ENCODE measurements at places on chromosomes 12 and 14. TPM values are rescaled to one million over a fixed set of nuclear protein-coding genes. Genes with fewer than 3 reads are reported as not detected.

- DNase-seq, result no peak
These were observed 65.9 kb downstream of the ITPR2 start for GRCh38 chr12:26767116-26767515.

DNA sequence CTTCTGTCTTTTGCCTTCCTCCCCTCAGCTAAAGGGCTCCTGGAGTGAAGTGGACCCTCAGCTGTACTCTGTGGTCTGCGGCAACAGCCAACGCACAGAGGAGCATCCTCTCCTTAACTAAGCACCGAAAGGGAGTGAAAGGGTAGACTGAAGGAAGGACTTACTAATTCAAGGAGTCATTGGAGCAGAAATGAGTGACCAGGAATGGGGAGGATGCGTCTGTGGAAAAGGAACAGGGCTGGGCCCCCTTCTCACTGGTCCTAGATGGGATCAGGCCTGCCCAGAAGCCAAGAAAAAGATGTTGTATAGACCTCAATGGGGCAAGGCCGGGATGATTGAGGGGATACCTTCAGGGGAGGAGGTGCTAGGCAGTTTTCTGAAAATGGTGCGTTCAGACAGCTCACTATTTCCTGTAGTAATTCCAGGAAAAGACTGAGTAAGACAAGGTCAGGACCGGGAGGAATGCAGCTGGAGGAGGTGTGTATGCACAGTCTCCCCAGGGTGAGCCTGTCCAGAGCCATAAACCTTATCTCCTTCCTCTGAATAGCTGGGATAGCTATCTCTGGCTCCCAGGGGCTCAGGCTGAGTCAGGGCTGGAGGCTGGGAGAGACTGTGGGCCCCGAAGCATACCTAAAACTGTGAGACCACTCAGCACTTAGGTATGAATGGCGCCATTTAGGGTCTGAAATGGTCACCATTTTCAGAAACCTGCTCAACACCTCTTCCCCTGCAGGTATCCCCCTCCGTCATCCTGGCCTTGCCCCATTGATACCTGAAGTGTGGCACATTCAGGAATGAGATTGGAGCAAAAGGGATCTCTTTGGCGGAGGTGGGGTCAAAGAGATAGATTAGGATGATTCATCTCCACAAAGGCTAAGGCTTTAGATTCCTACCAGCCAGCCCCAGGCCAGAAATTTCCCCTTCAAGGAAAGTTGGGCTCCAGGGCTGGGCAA is 20.2 kb upstream of the KRT8 start:
- DNase-seq, result no peak

DNA sequence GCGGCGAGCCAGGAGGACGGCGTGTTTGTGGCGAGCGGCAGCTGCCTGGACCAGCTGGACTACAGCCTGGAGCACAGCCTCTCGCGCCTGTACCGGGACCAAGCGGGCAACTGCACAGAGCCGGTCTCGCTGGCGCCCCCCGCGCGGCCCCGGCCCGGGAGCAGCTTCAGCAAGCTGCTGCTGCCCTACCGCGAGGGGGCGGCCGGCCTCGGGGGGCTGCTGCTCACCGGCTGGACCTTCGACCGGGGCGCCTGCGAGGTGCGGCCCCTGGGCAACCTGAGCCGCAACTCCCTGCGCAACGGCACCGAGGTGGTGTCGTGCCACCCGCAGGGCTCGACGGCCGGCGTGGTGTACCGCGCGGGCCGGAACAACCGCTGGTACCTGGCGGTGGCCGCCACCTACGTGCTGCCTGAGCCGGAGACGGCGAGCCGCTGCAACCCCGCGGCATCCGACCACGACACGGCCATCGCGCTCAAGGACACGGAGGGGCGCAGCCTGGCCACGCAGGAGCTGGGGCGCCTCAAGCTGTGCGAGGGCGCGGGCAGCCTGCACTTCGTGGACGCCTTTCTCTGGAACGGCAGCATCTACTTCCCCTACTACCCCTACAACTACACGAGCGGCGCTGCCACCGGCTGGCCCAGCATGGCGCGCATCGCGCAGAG is 873 bp downstream of the PLXNC1 start:
- DNase-seq, result peak; percentile 51

DNA sequence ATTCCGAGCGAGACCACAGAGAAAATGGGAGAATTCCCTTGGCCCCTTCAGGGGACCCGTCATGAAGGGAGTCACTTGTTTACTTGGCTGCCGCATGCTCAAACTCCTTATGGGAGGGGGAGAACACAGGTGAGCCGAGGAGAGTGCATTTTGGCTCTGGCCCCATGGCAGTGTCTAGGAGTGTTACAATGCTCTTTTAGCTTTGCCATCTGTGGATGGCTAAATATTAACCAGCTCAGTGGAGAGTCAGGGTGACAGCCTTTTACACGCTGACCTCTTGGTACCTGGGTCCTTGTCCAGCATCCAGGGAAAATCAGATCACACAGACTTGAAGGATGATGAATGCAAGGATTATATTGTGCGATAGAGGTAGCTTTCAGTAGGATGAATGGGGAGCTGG is 146.4 kb upstream of the ATXN7L3B start:
- DNase-seq, result no peak

Gene BDKRB2
- total RNA-seq, result not detected

DNA sequence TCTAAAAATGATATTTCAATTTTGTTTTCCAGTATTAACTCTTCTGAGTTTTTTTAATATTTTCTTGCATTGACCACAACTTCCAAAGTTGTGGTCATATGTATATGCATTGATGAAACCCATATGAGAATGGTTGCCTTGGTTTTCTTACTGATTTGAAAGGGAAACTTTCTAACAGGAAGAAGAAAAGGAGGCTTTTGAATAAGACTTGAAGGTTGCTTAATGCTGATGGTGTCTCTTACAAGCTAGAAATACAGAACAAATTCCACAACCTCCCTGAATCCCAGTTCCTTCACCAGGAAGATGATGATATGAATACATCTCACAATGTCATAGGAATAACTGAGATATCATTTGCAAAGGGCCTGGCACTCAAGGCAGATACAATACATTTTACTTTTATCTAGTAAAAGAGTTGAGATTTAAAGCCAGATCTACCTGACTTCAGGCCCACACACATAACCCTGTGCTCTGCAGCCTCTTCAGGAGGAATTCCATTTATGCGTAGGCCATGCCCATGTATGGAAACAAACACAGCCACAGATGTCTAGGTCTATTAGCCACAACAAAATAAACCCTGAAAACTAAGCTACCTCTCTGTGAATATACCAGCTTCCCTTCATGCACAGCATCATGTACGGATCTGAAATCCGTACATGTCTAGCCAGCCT is 165.4 kb upstream of the PLEKHG7 start:
- DNase-seq, result no peak

GRCh38 chr12:121240484-121241101 is 30.7 kb downstream of the P2RX4 start:
- peak; percentile 78 for DNase-seq

- DNase-seq, result no peak
These were observed 43.4 kb upstream of the CPM start for GRCh38 chr12:68976395-68976841.

Gene SRRM4
- not detected for total RNA-seq

- peak; percentile 66 for DNase-seq
These were observed 1.7 kb downstream of the ARHGAP9 start for GRCh38 chr12:57477710-57478681.

Measured in naive thymus-derived CD4-positive, alpha-beta T cell (primary cell).